ENCODE measurements at places on chromosomes 2 and 18.

GRCh38 chr2:143645921-143646645 is 516.9 kb downstream of the ARHGAP15 start:
- DNase-seq, result no peak

DNA sequence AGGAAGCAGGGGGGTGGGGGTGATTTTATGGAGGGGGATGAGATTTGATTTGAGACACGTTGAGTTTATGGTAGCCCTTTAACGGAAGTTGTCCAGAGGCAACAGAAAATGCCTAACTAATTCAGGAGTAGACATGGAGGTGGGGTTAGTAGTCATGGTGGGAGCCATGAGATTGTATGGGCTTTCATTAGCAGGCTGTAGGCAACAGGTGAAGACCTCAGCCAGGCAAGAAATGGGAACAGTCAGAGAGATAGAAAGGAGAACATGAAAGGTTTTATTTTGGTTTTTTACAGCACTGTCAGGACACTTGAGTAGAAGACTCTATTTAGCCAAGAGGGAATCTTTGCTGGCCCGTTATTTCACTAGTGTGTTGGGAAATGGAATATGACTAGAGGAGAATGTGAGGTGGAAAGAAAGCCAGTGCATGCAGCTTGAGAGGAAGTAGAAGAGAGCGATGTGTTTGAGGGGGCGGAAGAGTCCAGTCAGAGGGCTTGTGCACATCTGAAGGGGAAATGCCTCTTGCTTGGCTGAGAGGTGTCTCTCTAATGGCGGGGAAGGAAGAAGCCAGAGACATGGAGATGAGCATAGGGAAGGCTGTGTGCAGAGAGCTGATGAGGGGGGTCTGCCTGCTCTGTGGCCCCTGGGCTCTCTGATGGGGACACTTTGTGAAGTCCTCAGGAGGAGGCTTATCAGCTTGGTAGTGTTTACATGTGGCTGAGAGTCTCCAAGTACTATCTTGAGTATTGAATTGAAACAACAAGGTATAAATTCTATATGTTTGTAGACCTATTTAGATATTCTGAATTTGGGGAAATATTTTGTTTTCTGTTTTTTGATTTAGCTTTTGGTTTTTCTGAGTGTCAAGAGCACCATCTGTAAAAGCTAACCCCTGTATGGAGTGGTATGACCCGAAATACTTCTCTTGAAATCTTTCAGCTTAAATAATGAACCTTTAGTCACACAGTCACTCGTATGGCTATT is 66.9 kb upstream of the ITM2C start:
- DNase-seq, result no peak

DNA sequence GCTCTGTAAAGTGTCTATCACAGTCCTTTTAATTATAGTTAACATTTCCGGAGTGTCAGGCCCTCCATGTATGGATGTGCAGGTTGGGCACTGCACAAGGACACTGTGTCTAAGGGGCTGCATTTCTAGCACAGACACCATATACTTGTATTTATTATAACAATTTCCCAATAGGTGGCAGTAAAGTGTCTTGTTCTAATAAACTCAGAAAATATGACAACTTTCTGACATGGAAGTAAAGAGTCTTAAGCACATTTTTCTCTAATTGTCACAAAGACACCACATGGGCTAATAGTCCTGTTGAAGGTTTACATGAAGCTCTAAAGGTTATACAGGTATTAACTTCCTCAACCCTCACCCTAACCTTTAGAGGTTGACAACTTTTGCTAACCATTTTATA is 156.6 kb downstream of the DYSF start:
- no peak for DNase-seq

DNA sequence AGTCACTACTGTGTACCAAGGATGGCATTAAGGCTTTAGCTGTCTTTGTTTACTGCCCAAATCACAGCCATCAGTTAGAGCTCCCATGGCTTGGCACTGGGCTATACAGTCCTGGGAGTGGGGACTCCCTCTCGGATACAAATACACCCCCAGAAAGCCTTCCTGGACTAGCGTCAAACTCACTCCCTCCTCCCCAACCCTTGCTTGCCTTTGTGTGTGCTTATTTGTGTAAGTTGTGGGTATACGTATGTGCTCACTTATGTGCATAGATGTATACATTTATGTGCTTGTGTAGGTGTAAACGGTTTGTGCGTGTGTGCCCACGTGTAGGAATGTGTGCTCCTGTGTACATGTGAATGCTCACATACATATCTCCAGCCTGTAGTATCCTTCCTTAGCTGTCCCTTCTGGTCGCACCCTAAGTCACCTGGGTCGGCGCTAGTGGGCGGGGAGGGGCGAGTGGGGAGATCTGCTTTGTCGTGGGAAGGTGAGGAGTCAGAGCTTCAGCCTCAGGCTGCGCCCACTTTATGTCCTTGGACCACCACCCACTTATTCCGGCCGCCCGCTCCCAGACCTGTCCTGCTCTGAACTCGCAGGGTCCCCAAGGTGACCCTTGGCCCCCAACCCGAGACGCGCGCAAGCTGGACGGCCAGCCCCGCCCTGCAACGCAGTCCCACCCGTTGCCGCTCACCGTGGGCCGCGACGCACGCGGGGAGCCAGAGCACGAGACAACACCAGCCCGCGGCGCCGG is 461 bp downstream of the PRADC1 start:
- DNase-seq, result no peak

- no peak for DNase-seq
These were observed 2.5 kb upstream of the SH3RF3 start for GRCh38 chr2:109126501-109126860.

GRCh38 chr2:63651356-63651755 is 62.6 kb downstream of the MDH1 start:
- DNase-seq, result no peak

DNA sequence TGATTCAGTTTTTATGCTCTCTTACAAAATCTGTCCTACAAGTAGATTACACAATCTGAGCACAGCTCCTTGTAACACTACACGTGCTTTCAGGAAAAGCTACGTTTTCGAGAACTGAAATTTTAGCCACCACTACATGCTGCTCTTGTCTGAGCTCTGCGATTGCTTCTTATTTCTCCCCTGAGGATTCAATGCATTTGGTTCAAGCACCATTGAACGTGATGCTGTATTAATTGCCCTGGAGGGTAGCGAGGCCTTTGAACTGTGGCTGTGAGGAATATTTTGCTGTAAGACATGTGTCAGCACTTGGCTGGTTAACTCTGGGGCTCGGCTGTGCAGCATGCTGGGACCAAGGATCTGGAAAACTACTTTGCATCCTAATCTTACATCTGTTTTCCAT is 405.8 kb downstream of the EPHA4 start:
- no peak for DNase-seq

DNA sequence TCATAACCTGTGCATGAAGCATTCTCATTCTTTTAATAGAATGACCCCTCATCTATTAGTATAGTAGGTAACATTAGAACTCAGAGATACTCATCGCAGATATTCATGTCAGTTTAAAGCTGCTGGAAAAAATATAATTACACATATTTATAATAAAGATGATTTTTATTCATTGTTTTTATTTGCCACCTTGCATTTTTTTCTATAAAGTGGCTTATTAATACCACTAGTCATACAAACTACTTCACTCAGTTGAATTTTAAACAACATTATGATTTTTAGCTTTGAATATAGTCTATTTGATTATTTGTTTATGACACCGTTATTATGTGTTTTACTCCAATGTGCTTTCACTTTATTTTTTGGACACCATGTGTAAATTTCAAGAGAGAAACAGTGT is 23.9 kb upstream of the GULP1 start:
- no peak for DNase-seq

GRCh38 chr2:78870343-78870967 is 155.0 kb upstream of the REG3G start:
- DNase-seq, result no peak

- DNase-seq, result no peak
These were observed 74.0 kb upstream of the FMNL2 start for GRCh38 chr2:152260939-152261338.

DNA sequence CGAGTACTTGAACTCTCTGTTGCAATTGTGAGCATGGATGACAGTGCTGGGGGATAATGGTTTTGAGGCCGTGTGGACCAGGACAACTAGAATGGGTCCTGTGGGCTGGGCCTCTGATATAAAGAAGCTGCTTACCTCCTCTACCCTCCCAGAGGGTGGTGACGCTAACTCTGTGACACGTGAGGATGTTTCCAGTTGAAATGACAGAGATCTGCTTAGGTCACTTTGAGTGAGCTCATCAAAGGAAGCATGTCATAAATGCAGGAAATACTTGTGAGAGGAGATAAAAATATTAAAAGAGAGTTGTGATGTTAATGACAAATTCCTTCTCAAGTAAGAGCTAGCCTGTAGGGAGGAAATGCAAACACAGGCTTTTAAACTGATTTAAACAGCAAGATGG is 16.4 kb downstream of the RMC1 start:
- DNase-seq, result no peak

- DNase-seq, result no peak
These were observed 891.4 kb downstream of the CCDC85A start for GRCh38 chr2:57075226-57075625.

DNA sequence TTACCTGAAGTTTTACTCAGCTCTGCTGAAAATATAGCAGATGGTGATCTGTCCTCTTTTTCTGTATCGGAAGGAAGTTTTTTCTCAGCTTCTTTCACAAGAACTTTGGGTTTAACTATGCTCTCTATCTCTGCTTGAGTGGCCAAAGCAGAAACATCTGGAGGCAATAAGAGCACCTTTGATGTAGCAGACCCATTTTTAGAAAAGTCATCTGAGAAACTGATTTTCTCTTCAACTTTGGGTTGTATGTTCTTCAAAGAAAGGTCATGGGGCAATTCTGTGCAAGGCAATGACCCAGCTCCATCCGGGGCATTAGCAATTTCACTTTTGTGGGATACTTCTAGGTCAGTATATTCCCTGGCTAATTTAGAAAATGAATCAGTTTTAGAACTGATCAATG is 25.2 kb downstream of the RTN4 start:
- DNase-seq, result no peak

GRCh38 chr2:105344704-105345345 is 7.5 kb downstream of the C2orf49 start:
- no peak for DNase-seq

- no peak for DNase-seq
These were observed 161.1 kb upstream of the RAB12 start for GRCh38 chr18:8448130-8448529.

GRCh38 chr18:3603421-3604234 is 153.7 kb downstream of the TGIF1 start:
- no peak for DNase-seq

DNA sequence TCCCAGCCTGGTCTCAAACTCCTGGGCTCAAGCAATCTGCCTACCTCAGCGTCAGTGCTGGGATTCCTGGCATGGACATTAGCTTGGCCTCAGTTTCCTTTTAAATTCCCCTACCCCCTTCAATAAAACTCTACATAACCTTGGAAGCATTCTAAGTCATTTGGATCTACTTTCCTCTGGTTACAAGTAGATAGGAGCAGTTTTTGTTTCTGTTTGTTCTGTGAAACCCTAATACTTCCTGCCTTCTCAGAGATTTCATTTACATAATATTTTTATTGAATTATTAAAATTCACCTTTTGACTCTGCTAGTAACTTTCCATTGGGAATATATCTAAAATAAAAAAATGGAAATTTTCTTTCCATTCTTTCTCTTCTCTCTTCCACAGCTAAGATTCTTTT is 25.9 kb downstream of the GIGYF2 start:
- no peak for DNase-seq

DNA sequence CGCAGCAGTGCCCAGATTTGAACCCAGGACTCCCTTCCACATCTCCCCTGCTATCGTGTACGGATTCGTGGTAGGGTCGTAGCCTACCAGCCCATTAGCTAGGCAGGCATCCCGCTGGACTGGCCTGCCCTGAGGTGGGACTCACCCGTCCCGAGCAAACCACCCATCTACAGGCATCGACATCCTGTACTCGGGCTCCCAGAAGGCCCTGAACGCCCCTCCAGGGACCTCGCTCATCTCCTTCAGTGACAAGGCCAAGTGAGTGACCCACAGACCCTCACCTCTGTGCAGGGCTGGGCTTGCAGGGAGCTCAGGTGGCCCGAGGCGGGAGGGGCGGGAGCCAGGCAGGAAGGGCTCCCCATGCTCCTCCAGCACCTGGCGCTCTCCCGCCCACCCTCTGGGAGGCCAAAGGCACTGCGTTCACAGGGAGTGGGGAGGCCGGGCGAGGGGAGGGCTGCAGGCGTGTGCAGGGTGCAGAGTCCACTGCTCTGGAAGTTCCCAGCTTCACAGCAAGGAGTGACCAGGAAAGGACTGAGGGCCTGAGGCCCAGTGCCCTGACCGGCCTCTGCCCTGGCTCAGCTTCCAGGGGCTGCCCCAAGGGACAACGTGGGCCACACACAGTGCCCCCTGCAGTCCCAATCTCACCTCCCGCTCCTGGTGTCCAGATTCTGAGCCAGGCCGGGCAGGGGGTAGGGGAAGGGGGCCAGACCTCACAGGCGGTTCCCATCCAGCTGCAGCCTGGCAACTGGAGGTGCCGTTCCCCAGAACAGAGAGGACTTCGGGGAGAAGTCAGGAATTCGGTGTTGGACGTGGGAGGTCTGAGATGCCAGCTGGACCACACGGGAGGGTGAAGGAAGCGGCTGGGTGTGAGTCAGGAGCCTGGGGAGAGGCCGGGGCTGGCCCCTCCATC is 5.4 kb downstream of the AGXT start:
- DNase-seq, result no peak

GRCh38 chr18:55283309-55283708 is 304.7 kb downstream of the TCF4 start:
- no peak for DNase-seq

- peak; percentile 39 for DNase-seq
These were observed 221.8 kb downstream of the INSIG2 start for GRCh38 chr2:118309946-118310680.

- no peak for DNase-seq
These were observed 43.7 kb downstream of the ZAP70 start for GRCh38 chr2:97757062-97757461.

- DNase-seq, result no peak
These were observed 136.7 kb downstream of the EML6 start for GRCh38 chr2:54859997-54860701.

- no peak for DNase-seq
These were observed 146.6 kb upstream of the FANCL start for GRCh38 chr2:58387701-58388100.

GRCh38 chr2:27370816-27371620 is 602 bp downstream of the SNX17 start:
- no peak for DNase-seq

- no peak for DNase-seq
These were observed 15.5 kb upstream of the BIN1 start for GRCh38 chr2:127122361-127123027.

- no peak for DNase-seq
These were observed 359.6 kb downstream of the NRXN1 start for GRCh38 chr2:50672282-50672681.

GRCh38 chr2:76958749-76959148 is 563.4 kb downstream of the LRRTM4 start:
- DNase-seq, result no peak

DNA sequence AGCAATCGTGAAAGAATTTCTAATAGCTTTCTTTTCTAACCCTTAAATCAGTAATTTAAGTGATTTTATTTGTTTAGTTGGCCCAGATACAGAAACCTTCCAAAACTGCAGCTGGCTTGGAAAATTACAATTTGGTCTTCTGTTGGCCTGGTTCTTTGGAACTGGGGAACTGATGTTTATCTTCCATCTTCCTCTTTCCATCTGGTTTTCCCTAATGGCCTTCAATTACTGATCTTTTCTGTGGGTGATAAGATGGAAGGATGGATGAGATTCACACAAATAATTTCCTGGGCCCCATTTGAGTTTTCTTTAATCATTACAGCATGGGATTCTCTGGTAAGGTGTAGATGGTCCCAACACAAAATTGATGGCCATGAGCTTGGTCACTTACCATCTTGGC is 106.5 kb upstream of the CHRNA1 start:
- DNase-seq, result no peak
